Caco-2 (cell line): ENCODE measurements at places on chromosomes 12 and 14. TPM values are rescaled to one million over a fixed set of nuclear protein-coding genes. Genes with fewer than 3 reads are reported as not detected.

DNA sequence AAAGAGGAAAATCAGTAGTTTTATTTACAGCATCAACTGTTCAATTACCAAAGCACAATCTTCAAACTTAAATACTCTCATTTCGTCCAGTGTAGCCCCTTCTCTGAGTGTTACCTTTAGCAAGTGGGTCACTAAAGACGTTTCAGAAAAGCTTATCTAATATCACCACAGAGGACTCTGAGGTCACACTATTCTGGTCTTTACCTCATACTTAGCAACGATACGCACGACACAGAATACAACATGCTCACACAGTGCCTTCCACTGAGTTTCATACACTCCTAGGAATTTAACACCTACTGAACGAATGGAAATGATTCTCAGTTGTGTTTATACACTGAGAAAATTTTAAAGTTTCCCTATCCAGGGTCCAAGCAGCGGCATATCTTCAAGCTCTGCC lies 2.0 kb downstream of the SYT10 start:
- no peak for DNase-seq

GXYLT1 gene
- total RNA-seq: 25.7 and 28.1 TPM in 2 replicates

DNA sequence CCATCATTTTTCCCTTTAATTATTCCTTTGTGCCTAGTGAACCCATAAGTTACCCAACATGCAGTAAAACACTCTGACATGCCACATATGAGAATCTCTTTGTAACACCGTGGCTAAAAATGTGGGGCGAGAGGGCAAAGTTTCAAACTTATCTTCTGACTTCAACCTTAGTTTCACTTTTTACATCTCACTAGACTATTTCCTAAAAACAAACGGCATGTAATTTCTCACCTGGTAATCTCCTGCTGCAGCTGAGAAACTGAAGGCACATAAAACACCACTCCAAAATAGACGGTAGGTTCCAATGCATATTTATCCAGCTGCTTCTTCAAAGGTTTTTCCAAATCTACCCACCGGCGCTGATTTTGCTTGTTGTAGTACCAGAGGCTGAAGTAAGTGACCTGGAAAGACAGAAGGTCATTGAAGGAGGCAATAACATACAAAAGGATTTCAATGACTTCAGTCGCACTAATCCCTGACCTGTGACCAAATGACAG lies 37.9 kb downstream of the PTPN21 start:
- DNase-seq: peak; percentile 76

- no peak for DNase-seq
These were observed 55.8 kb upstream of the ARHGAP5 start for GRCh38 chr14:32021341-32021740.
